ENCODE measurements at places on chromosomes 1 and 21. TPM values are rescaled to one million over a fixed set of nuclear protein-coding genes. Genes with fewer than 3 reads are reported as not detected.

OR2AK2 gene
- total RNA-seq: not detected

GNG4 gene
- 96.8 TPM for total RNA-seq

DNA sequence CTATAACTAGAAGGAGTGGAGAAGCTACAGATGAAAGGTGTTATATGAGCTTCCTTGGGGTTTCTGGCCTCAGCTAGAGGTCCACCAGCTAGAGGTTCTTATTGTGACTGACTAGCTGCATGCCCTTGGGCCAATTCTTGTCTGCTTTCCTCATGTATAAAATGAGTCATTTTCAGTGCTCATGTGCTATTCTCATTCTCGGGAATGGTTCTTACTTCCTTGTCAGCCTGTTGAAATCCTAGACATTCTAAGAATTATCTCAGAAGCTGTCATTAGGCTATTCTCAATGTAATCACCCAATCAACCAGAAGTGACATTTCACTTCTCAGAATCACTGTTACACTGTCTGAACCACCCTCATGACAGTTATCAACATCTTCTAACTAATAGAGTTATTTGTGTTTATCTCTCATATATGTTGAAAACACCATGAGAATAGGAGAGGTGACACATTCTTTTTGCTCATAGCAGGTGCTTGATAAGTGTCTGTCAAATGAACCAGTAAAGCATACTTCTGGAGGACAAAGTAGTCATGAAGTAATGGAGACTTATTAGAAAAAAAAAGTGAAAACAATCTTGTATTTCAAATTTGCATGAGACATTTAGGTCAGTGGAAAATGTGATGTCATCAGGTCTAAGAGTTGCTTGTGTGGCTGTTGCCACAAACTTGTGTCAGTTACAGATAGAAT, 122.8 kb upstream of the IVNS1ABP start:
- no peaks in the 10 kb centered on the region for H3K4me1 ChIP-seq
- DNase-seq: no peak
- no peak overlapping the region for H3K4me3 ChIP-seq
- no peaks in the 10 kb centered on the region for H3K36me3 ChIP-seq
- H3K27ac ChIP-seq: no peak overlapping the region
- H3K27me3 ChIP-seq: no peaks in the 10 kb centered on the region

DNA sequence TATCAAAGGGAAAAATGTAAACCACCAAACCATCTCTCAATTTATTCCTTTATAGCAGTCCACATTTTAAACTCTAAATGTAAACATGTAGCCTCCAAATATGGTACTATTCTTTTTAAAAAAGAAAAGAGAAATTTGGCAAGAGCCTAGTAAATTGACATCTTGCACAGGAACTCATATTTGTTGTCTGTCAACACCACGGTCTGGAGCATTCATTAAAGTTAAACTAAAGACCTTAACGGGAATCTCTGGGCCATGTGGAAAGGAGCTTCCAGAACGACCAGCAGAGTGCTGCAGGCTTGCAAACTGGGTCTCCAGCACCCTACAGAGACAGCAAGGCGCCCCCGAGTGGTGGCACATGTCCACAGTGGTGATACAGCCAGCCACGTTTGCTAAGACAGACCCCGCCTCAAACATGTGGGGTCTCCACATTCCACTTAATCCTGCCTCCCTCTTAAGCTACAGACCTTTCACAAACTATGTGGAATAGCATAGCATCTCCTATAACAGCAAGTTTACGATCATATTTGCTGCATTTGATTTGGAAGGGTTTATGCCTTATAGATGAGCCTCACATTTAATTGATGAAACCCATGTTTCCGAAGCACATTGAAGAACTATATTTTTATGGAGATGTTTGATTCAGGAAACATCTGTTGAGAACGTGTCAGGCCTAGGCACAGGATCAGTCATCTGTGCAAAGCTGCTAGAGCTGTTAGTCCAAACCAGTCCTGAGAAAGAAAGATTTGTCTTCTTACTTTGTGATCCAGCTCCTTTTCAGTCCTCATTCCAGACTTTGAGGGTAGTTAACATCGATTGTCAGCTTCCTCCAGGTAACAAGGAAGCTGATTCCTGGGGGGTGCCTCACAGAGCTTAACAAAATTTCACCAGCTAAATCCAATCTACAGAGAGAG, 96.4 kb upstream of the BACE2 start:
- H3K27me3 ChIP-seq: no peaks in the 10 kb centered on the region
- no peaks in the 10 kb centered on the region for H3K36me3 ChIP-seq
- no peak overlapping the region for H3K27ac ChIP-seq
- peak; percentile 72 for DNase-seq
- H3K4me3 ChIP-seq: no peak overlapping the region
- H3K4me1 ChIP-seq: no peaks in the 10 kb centered on the region

- H3K27me3 ChIP-seq: no peaks in the 10 kb centered on the region
- DNase-seq: no peak
- H3K36me3 ChIP-seq: no peaks in the 10 kb centered on the region
- H3K27ac ChIP-seq: no peak overlapping the region
- no peaks in the 10 kb centered on the region for H3K4me1 ChIP-seq
Measured at GRCh38 chr21:38188037-38188436, 68.8 kb upstream of the KCNJ15 start.

DNA sequence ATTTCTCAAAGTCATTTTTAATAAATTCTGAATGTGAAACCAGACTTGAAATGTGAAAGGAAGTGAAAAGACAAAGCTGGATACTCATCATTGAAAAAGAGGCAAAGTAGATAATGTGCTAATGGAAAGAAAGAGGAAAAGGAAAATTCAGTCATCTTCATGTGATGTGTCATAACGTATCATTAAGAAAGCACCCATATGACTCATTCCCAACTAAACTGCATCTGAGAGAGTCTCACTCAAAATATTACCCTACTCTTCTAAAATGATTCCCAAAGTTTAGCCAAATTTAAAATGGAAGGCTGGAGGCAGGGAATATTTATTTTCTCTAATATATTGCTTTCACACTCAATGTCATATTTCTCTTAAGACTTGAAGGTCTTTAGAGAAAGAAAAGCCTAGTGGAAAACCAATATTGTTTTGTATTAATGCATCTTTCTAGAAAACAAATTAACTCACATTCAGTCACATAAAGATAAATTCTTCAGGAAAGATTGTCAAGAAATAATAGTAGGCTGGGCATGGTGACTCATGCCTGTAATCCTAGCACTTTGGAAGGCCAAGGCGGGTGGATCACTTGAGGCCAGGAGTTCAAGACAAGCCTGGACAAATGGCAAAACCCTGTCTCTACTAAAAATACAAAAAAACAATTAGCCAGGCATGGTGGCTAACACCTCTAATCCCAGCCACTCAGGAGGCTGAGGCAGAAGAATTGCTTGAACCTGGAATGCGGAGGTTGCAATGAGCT, 129.9 kb downstream of the SLC30A10 start:
- H3K27ac ChIP-seq: no peak overlapping the region
- H3K4me1 ChIP-seq: no peaks in the 10 kb centered on the region
- H3K36me3 ChIP-seq: no peaks in the 10 kb centered on the region

DNA sequence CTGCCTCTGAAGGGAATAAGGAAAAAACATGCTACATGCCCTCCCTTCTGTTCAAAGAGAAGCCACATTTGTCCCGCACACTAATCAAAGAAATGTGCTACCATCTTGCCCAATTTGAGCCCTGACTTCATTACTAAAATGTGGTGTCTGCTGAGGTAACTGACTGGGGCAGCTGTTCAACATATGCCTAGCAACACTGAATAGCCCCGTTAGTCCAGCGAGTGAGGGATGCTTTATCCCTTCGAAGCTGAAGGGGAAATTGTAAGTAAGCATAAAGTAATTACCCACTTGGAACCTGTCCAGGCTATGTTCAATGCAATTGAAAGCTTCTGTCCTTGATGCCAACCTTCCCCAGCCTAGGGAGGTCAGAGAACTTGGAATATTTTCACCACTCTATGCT, 310.6 kb downstream of the SEC16B start:
- no peaks in the 10 kb centered on the region for H3K4me1 ChIP-seq
- no peak overlapping the region for H3K27ac ChIP-seq
- H3K27me3 ChIP-seq: no peaks in the 10 kb centered on the region

Data from H1 (cell line).